T-helper 2 cell treated with Interferon-gamma antibody and Interleukin-4, amounts not matched to agents 5 μg/mL and 100 μg/mL, for 36 hours (primary cell): ENCODE measurements at places on chromosomes 16 and 17.

DNA sequence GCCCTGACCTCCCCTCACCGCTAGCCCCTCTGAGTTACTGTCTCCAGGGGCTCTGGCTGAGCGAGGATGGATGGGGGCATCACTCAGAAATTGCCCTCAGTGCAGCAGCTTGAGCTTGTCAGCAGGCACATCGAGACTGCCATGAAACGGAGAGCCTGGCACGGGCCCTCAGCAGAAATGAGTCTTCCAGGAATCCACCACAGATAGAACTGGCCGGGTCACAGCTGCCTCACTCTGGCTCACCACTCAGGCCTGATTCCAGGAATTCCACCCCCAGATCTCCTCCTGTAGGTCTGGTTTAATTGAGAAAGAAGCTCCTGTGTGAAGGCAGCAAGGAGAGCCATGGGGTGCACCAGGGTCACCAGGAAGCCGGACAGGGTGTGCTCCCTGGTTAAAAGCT is 85.5 kb downstream of the GSG1L start:
- DNase-seq, result no peak

DNA sequence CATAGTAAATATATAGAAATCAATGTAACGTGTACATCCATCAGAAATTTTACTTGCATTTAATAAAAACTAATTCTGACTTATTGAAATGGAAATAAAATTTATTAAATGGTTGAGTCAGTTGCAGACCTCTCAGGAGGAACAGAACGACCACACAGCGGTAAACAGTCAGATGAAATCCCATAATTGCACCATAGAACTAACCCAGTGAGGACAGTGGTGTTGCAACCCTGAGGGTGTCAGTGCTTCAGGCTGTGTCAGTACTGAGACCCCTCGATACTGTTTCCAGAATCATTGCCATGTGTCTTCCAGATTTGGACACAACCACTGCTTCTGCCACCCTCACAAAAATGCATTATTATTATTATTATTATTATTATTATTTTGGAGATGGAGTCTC is 29.0 kb upstream of the SSTR2 start:
- no peak for DNase-seq

- no peak for DNase-seq
Observed at GRCh38 chr17:77440560-77440981, 299.8 kb downstream of the SEC14L1 start.

DNA sequence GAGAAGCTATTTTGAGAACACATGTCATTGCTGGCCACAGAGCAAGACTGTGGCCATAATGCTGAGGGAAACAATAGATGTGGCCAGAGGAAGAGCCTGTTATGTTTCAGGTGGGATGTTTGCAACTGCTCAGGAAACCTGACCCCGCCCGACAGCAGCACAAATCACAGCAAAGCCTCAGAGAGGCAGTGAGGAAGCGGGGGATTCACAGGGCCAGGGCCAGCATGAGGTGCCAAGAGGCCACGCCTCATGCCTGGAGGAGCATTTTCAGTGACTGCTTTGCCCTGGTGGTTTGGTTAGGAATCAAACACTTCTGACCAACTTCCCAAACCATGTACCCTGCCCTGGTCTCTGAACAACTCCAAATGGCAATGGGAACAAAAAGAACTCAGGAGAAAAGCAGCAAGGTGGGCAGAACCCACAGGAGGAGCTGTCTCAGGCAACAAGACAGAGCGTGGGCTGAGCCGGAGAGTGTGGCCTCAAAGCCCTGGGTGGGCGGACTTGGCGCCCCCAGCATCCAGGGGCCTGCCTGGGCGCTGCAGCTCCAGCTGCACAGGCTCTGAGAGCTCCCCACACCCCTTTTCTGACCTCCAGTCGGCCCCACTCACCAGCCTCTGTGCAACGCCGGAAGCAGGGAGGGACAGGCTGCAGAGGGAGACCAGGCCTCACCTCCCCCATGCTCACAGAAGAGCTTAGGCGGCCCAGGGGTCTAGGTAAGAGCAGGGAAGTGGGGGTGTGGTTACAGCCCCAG is 20.6 kb downstream of the HIC1 start:
- no peak for DNase-seq

DNA sequence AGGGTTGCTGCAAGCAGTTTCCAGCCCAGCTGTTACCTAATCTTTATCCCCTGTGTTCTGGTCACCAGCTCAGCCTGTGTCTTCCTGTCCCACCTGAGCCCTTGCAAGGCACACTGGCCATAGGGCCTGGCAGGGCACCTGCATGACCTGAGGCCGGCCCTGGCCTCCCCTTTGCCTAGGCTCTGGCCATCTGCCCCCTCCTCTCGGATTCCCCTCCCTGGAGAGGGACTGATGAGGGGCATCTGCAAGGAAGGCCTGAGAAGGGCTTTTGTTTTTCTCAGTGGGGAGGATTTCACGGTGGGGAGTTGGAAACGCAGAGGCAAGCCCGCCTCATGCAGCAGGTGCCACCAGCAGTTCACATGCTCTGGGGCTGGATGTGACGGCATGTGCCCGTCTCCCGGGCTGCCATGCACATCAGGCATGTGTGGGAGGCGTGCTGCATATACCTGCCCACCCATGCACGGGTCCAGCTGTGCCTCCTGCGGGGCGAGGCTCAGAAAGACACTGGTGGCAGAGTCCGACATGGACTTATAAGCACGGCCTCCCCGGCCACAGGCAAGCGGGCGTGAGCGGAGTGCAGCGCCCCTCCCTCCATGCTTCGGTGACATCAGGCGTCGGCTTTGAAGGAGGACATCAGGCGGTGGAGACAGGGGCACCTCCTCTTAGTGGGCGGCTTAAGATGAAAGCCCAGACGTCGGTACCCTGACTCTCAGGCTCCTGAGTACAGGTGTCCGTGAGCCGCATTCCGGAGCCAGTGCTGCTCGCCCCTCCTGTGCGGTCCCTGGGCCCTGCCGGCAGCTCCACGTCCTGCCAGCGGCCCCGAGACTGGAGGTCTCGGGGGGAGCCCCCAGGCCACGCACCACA is 16.5 kb downstream of the ASPSCR1 start:
- no peak for DNase-seq

GRCh38 chr16:4350365-4350786 is 745 bp downstream of the PAM16 start:
- no peak for DNase-seq

GRCh38 chr17:56867948-56868376 is 34.0 kb downstream of the DGKE start:
- DNase-seq, result no peak

- DNase-seq, result no peak
Observed at GRCh38 chr16:10967986-10968385, 23.6 kb downstream of the CLEC16A start.
